Regular cardiac myocyte (primary cell): ENCODE measurements at places on chromosomes 12 and 14. TPM values are rescaled to one million over a fixed set of nuclear protein-coding genes. Genes with fewer than 3 reads are reported as not detected.

GZMB gene
- total RNA-seq, result not detected in 2 replicates

SERPINA12 gene
- total RNA-seq, result not detected in 2 replicates

FAM90A1 gene
- under 0.01 and 0.28 TPM in 2 replicates for total RNA-seq

CDKN3 gene
- total RNA-seq, result 9.9 and 82.6 TPM in 2 replicates

NTF3 gene
- 0.96 and 5.4 TPM in 2 replicates for total RNA-seq

TAC3 gene
- total RNA-seq, result 2.8 TPM in 1 of 2 replicates, not detected in the other

KRT85 gene
- not detected in 2 replicates for total RNA-seq

KCNA1 gene
- total RNA-seq, result under 0.01 TPM in 1 of 2 replicates, not detected in the other

APOF gene
- total RNA-seq, result not detected in 2 replicates

SLC22A17 gene
- 11.5 and 40.9 TPM in 2 replicates for total RNA-seq

RNASE4 gene
- total RNA-seq, result 9.4 and 38.9 TPM in 2 replicates

RNASE7 gene
- total RNA-seq, result not detected in 2 replicates

LRP1 gene
- 202 and 326 TPM in 2 replicates for total RNA-seq

IFNG-AS1 gene
- not detected in 2 replicates for total RNA-seq

SOAT2 gene
- total RNA-seq, result 0.19 TPM in 1 of 2 replicates, not detected in the other

MFAP5 gene
- total RNA-seq, result 124 and 311 TPM in 2 replicates

MEG3 gene
- 30.7 and 112 TPM in 2 replicates for total RNA-seq

PTPRB gene
- 15.9 and 25.7 TPM in 2 replicates for total RNA-seq

JDP2 gene
- total RNA-seq, result 14.8 and 29.3 TPM in 2 replicates
